ENCODE measurements at places on chromosomes 13 and 19.

- DNase-seq = no peak
These were observed 39.4 kb downstream of the ADPRHL1 start for GRCh38 chr13:113413898-113414282.

DNA sequence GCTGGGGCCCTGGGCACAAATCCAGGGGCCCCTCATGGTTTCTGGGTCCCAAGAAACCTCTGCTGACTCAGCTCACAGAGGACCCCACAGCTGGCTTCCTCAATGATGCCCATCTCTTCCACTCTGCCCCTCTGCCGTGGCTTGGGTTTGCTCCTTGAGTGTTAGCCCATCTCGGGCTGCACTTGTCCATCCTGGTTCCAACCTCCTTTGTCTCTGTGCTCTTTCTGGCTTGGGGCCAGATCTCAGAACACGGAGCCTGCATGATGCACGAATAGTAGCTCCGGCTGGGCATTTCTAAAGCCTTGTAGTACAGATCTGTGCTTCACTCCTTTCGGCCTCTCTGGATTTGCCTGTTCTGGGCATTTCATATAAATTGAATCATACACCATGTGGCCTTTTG is 53.8 kb downstream of the F2RL3 start:
- no peak for DNase-seq

DNA sequence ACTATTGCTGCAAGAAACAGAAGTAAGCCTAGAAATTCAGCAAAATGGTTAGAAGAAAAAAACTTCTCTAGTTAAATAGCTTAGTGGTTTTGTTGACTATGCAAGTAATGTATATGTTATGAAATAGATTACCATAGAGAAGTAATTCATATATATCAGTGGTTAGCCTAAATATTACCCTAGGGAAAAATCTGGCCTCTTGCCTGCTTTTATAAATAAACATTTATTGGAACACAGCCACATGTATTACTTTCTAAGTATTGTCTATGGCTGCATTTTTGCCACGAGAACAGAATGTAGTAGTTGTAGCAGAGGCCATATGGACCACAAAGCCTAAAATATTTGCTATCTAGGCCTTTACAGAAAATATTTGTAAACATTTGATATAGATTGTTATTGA is 1471.7 kb upstream of the PRR20A start:
- no peak for DNase-seq

- peak; percentile 37 for DNase-seq
These were observed 2.0 kb downstream of the LRRC4B start for GRCh38 chr19:50565984-50566903.

DNA sequence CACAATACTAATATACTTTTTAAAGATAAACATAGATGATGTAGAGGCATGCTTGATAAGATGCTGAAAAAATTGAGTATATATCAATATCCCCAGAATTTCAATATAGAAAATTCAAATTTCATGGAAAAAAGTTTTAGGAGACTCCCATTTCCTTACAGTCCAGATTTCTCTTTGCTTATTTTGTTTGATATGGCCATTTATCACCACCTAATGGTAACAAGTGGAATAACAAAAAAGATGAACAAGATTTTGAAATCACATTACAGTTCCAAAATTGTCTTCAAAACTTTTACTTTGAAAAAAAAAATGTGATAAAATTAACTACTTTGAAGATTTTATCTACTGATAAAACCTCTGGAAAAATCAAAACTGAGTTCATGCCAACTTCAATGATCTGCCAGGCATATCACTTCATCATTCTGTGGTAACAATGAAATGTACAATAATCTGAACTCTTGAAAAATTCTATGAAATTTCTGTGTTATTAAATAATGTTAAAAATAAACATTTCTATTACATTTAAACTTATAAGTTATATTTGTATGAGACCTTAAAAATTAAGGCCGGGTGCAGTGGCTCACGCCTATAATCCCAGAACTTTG is 17.5 kb downstream of the MIPEP start:
- no peak for DNase-seq

GRCh38 chr19:52749780-52750179 is 14.9 kb upstream of the ZNF611 start:
- no peak for DNase-seq

DNA sequence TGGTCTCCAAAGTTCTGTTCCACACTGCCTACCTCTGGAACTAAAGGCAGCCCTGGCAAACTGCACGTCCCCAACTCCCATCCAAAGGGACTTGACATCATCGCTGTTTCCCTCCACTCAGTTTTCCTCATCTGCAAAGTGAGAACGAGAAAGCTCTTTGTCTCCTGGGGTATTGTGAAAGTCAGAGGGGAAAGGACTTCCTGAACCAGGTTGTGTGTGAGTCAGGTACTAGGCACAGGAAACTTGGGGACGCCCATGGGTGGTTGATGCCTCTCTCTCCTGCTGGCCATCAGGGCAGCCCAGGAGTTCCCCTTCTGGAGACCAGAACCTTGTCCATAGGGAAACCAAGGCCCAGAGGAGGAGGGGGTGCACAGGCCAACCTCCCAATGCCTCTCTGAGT is 4.7 kb downstream of the CRLF1 start:
- no peak for DNase-seq

- no peak for DNase-seq
These were observed 25.5 kb downstream of the RHPN2 start for GRCh38 chr19:33039108-33039599.

DNA sequence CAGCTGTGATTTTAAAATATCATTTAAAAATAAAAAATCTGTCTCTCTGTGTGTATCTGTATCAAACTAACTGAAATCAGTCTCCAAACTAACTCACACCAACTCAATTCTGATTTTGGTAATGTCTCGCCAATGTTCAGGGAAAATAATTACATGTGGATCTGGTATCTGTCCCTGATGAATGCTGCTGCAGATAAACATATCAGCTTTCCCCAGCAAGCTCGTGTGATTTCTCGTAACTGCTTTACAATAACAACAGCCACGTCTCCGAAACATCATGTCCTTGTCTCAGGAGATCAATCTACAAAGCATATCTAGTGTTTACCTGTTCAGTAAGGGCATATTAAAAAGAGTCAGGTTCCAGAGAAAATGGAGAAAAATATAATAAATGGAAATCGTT is 129.0 kb downstream of the IRS2 start:
- no peak for DNase-seq

DNA sequence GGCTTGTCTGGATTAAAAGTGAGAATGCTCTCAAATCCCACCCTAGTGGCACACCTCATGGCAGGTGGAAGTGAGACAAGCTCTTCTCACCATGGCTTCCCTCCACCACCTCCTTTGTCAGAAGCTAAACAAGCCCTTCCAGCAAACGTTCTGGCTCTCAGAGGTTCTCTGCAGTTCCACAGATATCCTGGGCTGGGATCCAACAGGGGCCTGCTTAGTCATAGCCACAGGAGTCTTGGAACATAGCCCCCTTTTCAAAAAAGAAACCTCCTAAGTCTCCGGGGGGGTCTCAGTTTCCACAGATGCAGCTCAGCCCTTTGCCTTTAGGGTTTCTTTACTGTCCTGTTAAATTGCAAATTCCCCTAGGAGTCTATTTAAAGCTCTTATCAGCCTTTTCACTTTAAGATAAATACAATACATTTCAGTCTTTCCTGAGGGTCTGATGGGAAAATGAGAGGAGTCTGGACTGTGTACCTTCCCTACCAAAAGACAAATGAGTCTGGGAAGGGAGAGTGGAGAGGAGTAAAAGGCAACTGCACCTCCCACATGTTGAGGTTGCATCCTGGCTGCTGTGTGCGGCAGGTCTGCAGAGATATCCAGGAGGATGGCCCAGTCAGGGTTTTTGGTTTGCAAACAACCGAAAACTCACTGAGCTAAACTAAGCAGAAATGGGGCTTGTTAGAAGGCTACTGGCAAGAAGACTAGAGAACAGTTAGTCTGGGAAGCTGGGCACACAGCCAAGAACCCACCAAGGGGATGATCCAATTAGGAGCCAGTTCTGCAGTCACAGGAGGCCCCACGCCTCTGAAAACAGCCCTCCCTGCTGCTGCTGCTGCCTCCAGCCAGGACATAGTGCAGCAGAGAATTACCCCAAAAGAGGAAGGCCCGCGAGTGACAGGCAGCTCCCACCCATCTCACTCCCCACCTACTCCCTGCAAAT is 41.4 kb upstream of the SERP2 start:
- peak; percentile 13 for DNase-seq

- no peak for DNase-seq
These were observed 193.5 kb downstream of the ZNF536 start for GRCh38 chr19:30565636-30566035.

GRCh38 chr13:48624858-48625257 is 28.9 kb upstream of the CYSLTR2 start:
- DNase-seq = no peak

- no peak for DNase-seq
These were observed 350.9 kb downstream of the FOXO1 start for GRCh38 chr13:40315416-40316064.

GRCh38 chr13:108955741-108956140 is 326.3 kb downstream of the MYO16 start:
- DNase-seq = no peak

DNA sequence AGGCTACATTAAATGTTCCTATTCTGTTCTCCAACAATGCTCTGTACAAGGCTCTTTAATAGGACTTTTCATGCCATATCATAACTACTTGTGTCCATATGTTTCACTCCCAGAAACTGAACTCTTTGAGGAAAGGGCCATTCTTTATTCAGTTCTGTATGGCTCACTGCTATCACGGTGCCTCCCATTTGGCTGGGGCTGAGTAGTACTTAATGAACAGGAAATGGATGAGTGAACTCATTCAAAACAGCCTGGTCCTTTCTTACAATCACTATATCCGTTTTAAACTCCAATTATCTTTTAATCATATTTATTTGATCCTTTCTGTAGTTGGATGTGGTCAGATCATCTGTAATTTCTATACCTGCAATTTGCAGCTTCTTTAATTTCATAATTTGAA is 410.6 kb downstream of the TBC1D4 start:
- DNase-seq = no peak

- DNase-seq = peak; percentile 86
These were observed 580 bp downstream of the HSD17B14 start for GRCh38 chr19:48835734-48836088.

GRCh38 chr19:29429581-29429980 is 96.2 kb upstream of the VSTM2B start:
- no peak for DNase-seq

- no peak for DNase-seq
These were observed 86.8 kb downstream of the EDNRB start for GRCh38 chr13:77831866-77832265.

DNA sequence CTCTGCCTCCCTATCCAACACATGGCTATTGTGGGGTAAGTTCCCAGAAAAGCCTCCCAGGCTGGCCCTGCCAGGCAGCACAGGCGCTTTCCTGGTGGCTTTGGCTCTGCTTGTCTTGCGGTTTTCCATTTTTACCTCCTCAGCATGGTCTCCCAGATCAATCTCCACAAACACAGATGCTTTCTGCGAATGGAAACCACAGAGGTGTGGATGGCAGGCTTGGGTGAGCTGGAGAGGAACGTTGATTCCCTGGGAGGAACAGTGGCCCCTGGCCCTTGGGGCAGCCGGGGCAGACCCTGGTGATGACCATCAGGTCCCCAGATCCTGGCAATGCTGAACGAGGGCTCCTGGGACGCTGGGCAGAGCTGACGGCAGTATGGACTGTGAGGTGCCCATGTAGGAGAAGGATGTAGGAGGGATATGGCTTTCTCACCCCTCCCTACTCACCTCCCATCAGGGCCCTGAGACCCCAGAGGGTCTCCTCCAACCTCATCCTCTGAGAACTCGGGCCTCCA is 6.6 kb downstream of the C13orf46 start:
- no peak for DNase-seq

DNA sequence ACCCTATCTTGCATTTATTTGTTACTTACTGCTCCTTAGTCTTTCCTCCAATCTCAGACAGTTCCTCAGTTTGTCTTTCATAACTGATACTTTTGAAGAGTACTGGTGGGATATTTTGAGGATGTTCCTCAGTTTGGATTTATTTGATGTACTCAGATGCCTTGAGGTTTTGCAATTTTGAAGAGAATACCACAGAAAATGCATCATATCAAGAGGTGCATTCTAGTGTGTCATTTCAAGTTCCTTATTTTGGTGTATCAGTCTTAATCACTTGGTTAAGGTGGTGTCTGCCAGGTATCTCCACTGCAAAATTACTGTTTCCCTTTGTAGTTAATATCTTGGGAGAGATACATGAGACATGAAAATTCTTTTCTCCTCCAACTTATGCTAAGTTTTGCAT is 75.1 kb downstream of the URI1 start:
- no peak for DNase-seq

DNA sequence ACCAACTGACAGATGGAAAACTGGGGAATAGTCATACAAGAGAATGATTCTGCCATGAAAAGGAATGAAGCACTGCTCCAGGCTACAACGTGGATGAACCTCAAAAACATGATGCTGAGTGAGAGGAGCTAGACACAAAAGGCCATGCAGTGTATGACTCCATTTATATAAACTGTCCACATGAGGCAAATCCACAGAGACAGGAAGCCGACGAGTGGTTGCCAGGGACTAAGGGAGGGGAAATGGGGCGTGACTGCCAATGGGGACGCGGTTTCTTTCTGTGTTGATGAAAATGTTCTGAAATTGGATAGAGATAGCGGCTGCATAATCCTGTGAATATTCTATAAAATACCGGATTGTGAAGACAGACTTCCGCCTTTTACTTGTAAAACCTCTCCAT is 10.2 kb downstream of the SMIM7 start:
- DNase-seq = no peak

GRCh38 chr19:33638167-33639034 is 16.6 kb downstream of the CHST8 start:
- DNase-seq = no peak

DNA sequence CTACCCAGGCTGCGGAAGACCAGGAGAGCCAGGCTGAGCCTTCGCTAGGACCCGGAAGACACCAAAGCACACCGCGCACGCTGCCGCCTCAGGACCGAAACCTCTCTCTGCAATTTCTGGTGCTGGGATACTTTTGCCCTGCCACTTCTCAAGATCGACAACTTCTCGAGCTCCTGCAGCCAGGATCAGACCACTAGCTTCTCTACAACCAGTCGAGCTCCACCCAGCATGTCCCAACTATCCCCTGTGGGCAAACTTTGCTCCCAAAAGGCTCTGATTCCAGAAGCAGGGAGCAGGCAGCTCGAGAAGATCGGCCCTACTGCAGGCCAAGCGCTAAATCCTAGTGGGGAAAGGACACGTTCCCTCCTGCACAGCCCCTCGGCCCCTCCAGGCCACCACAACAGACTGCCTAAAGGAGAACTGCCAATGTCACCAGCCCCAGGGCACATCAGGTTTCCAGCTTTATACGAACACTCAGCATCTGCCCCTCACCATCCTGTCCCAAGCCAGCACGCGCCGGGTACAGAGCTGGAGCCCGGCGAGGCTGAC is 979 bp downstream of the AKAP8 start:
- peak; percentile 20 for DNase-seq
